ENCODE measurements at places on chromosomes 4 and X. TPM values are rescaled to one million over a fixed set of nuclear protein-coding genes. Genes with fewer than 3 reads are reported as not detected.

The ZNF827 gene
- total RNA-seq: 221 TPM

GRCh38 chr4:74794382-74795010 is at the start of gene BTC:
Gene BTC, minus strand, starts transcription at chr4:74794523. Its CDS starts 198 bp downstream, at chr4:74794325.
- peak within 1 kb of the TSS; percentile 50 for H3K4me3 ChIP-seq
- no peaks in the 10 kb centered on the region for H3K27me3 ChIP-seq
- H3K27ac ChIP-seq: peak within 1 kb of the TSS; percentile 88
- DNase-seq: peak; percentile 52
- no peaks in the 10 kb centered on the region for H3K36me3 ChIP-seq

DNA sequence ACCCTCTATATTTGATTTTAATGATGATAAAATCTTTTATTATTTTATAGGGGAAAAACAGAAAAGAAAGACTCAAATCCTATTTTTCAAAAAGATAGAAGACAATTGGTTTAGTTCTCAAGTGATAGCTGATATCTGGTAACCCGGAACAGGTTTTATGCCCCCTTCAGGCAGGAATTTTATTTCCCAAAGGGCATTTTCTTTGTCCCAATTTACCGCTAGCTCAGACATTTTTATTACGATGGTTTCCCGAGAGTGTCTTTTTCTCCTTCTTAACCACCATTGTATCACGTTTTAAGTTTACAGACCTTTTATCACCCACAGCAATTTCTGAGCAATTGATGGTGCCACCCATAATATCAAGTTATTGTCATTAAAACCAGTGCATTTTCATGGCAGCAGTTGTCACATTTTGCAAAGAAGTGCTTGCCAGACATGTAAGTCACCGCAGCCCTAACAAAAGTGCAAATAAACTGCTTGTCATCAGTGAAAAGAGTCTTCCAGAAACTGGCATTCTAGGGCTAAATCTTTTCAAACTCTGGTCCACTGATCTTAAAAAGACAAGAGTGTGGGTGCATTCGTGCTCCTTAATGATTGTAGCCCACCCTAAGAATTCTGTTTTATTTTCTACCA is 204.8 kb upstream of the VCX start:
- H3K4me3 ChIP-seq: no peak overlapping the region
- H3K27me3 ChIP-seq: no peaks in the 10 kb centered on the region
- H3K4me1 ChIP-seq: no peaks in the 10 kb centered on the region
- no peak overlapping the region for H3K27ac ChIP-seq

DNA sequence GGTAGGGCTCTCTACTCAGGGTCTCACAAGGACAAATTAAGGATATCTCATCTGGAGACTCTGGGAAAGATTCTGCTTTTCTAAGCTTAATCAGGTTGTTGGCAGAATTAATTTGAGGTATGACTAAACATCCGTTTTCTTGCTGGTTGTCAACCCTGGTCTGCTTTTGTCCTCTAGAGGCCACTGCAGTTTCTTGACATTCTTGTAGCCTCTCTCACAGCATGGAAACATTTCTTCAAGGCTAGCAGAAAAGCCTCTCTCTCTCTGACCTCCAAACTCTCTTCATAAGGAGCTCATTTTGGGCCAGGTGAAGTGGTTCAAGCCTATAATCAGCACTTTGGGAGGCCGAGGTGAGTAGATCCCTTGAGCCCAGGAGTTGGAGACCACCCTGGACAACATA is 749.5 kb upstream of the PCDH7 start:
- no peaks in the 10 kb centered on the region for H3K36me3 ChIP-seq
- no peak overlapping the region for H3K4me3 ChIP-seq
- no peak for DNase-seq
- no peak overlapping the region for H3K27ac ChIP-seq
- no peaks in the 10 kb centered on the region for H3K4me1 ChIP-seq

The RNF175 gene
- 1.9 TPM for total RNA-seq

The TACR3 gene
- not detected for total RNA-seq

The AWAT2 gene
- not detected for total RNA-seq

- H3K36me3 ChIP-seq: no peaks in the 10 kb centered on the region
- no peak for DNase-seq
- no peaks in the 10 kb centered on the region for H3K27me3 ChIP-seq
- no peaks in the 10 kb centered on the region for H3K4me1 ChIP-seq
- no peak overlapping the region for H3K27ac ChIP-seq
- H3K4me3 ChIP-seq: no peak overlapping the region
Measured at GRCh38 chrX:18297251-18297650, 57.2 kb downstream of the SCML2 start.

The ASB11 gene
- total RNA-seq: 0.46 TPM

The PNCK gene
- total RNA-seq: 50.6 TPM

The NALF2 gene
- 2.2 TPM for total RNA-seq

The FSTL5 gene
- 0.45 TPM for total RNA-seq

The SPANXC gene
- not detected for total RNA-seq

DNA sequence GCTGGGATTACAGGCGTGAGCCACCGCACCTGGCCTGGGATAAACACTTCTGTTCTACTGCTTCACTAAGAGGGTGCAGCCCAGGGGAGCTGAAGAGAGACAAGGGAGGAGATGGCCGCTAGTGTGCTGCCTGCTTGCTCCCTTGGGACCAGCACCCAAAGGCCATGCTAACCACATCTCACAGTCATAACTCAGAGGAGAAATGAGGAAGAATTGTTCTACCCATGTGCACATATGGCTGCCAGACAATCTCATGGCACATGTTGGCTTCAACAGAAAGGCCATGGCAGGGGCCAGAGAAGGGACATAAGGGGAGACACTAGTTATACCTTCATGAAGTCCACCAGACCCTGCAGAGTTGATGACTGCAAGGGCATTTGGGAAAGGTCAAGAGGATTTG is 22.4 kb downstream of the CLDN22 start:
- H3K36me3 ChIP-seq: no peaks in the 10 kb centered on the region
- H3K27ac ChIP-seq: no peak overlapping the region
- no peaks in the 10 kb centered on the region for H3K27me3 ChIP-seq

GRCh38 chr4:1291091-1291490 is 1.4 kb downstream of the MAEA start:
- no peaks in the 10 kb centered on the region for H3K27me3 ChIP-seq
- H3K4me1 ChIP-seq: peaks cover 7% of the 10 kb centered on the region
- peak overlapping the region; percentile 92 for H3K4me3 ChIP-seq
- DNase-seq: no peak

The RPA4 gene
- 0.82 TPM for total RNA-seq

DNA sequence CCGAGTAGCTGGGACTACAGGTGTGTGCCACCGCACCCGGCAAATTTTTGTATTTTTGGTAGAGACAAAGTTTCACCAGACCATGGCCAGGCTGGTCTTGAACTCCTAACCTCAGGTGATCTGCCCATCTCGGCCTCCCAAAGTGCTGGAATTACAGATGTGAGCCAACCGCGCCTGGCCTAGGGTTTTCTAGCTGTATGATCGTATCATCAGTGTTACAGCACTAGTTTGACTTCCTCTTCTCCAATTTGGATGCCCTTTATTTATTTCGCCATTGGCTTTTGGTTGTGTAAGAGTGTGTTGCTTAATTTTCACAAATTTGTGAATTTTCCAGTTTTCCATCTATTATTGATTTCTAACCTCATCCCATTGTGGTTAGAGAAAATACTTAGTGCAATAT is 5.2 kb downstream of the TKTL1 start:
- H3K27ac ChIP-seq: no peak overlapping the region
- no peak overlapping the region for H3K4me3 ChIP-seq
- no peaks in the 10 kb centered on the region for H3K27me3 ChIP-seq

GRCh38 chrX:10514891-10515290 is 105.5 kb downstream of the MID1 start:
- H3K4me3 ChIP-seq: no peak overlapping the region
- H3K27me3 ChIP-seq: no peaks in the 10 kb centered on the region
- DNase-seq: no peak
- no peak overlapping the region for H3K27ac ChIP-seq

- H3K27ac ChIP-seq: no peak overlapping the region
- H3K4me3 ChIP-seq: no peak overlapping the region
- no peaks in the 10 kb centered on the region for H3K27me3 ChIP-seq
- DNase-seq: no peak
- H3K4me1 ChIP-seq: no peaks in the 10 kb centered on the region
- no peaks in the 10 kb centered on the region for H3K36me3 ChIP-seq
Measured at GRCh38 chr4:179112441-179113170, 1670.4 kb upstream of the AGA start.

DNA sequence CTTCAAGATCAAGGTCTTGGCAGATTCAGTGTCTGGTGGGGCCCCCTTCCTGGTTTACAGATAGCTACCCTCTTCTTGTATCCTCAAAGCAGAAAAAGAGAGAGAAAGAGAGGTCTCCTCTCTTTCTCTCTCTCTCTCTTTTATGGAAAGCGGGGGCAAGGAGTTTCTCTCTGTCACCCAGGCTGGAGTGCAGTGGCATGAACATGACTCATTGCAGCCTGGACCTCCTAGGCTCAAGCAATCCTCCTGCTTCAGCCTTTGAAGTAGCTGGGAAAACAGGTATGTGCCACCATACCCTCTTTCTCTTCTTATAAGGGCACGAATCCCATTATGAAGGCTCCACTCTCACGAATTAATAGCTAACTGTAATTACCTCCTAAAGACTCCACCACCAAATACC is 20.2 kb downstream of the RAB9B start:
- no peak overlapping the region for H3K4me3 ChIP-seq
- H3K36me3 ChIP-seq: no peaks in the 10 kb centered on the region
- H3K27me3 ChIP-seq: no peaks in the 10 kb centered on the region
- no peak overlapping the region for H3K27ac ChIP-seq
- H3K4me1 ChIP-seq: no peaks in the 10 kb centered on the region
- DNase-seq: no peak

GRCh38 chr4:23412701-23413100 is 477.1 kb downstream of the PPARGC1A start:
- H3K4me1 ChIP-seq: no peaks in the 10 kb centered on the region
- no peaks in the 10 kb centered on the region for H3K27me3 ChIP-seq
- no peaks in the 10 kb centered on the region for H3K36me3 ChIP-seq

- H3K27me3 ChIP-seq: no peaks in the 10 kb centered on the region
- H3K36me3 ChIP-seq: no peaks in the 10 kb centered on the region
- no peak overlapping the region for H3K4me3 ChIP-seq
- no peaks in the 10 kb centered on the region for H3K4me1 ChIP-seq
- H3K27ac ChIP-seq: no peak overlapping the region
- DNase-seq: no peak
Measured at GRCh38 chr4:188145601-188146000, 6.4 kb downstream of the TRIML1 start.

DNA sequence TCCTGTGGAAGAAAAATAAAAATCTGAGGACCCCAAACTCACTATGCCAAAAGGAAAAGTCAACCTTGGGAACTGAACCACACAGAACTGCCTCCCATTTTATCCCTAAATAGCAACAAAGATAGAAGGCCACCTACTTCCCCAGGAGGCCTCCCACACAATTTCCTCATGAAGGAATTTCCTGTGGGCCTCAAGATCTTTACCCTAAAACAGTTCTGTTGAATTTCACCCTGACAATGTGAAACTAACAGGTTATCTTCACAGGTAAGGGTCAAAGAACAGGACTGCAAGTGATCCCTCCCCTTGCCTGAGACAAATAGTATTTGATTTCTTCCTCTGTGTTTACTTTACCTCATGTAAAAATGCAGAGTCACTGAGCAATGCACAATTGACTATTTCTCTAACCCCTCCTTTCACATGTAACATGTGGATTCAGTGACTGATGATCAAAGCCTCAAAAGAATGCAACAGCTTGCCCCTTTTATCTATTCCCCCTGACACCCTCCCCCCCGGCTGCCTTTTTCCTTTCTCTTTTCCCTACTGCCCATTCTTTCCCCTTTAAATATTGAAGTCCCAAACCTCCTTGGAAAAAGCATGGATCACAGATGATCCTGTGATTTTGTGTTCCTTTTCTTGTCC is 33.3 kb downstream of the MEPE start:
- no peak for DNase-seq
- H3K27me3 ChIP-seq: no peaks in the 10 kb centered on the region
- no peaks in the 10 kb centered on the region for H3K36me3 ChIP-seq
- H3K27ac ChIP-seq: no peak overlapping the region
- no peaks in the 10 kb centered on the region for H3K4me1 ChIP-seq

GRCh38 chr4:39636531-39637184 is 2.0 kb downstream of the SMIM14 start:
- no peaks in the 10 kb centered on the region for H3K36me3 ChIP-seq
- H3K27me3 ChIP-seq: no peaks in the 10 kb centered on the region
- peaks cover 12% of the 10 kb centered on the region for H3K4me1 ChIP-seq
- no peak for DNase-seq

- H3K27ac ChIP-seq: no peak overlapping the region
- H3K4me3 ChIP-seq: no peak overlapping the region
- no peaks in the 10 kb centered on the region for H3K4me1 ChIP-seq
- no peaks in the 10 kb centered on the region for H3K36me3 ChIP-seq
Measured at GRCh38 chrX:119190831-119191230, 45.3 kb upstream of the PGRMC1 start.

- H3K27me3 ChIP-seq: no peaks in the 10 kb centered on the region
- no peaks in the 10 kb centered on the region for H3K36me3 ChIP-seq
- H3K27ac ChIP-seq: no peak overlapping the region
- H3K4me1 ChIP-seq: no peaks in the 10 kb centered on the region
Measured at GRCh38 chrX:103913356-103914020, 48.9 kb upstream of the TMSB15B start.

The POU3F4 gene
- total RNA-seq: not detected

GRCh38 chr4:73776321-73776729 is 36.0 kb downstream of the CXCL8 start:
- no peaks in the 10 kb centered on the region for H3K27me3 ChIP-seq
- H3K4me1 ChIP-seq: no peaks in the 10 kb centered on the region
- no peak overlapping the region for H3K4me3 ChIP-seq
- DNase-seq: peak; percentile 32
- H3K36me3 ChIP-seq: no peaks in the 10 kb centered on the region

GRCh38 chr4:71163317-71163716 is 169.9 kb downstream of the DCK start:
- no peak overlapping the region for H3K27ac ChIP-seq
- no peak for DNase-seq
- no peaks in the 10 kb centered on the region for H3K27me3 ChIP-seq
- no peaks in the 10 kb centered on the region for H3K4me1 ChIP-seq

DNA sequence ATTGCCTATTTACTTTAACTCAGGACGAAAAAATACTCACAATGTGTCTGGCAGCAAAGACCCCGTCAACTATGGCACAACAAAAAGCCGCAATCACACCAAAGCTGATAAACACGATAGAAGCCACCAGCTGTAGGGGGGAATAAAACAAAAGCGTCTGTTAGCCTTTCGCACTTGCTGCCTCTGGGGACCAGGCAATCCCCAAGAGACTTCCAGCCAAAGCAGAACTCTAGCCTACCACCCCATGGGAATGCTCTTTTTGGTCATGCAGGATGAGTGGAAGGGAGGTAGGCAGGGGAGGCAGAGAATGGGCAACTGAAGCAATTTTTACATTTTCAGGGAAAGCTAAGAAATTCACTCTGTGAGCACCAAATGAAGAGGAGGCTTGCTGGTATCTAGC is 20.1 kb downstream of the TMEM255A start:
- no peak overlapping the region for H3K4me3 ChIP-seq
- no peaks in the 10 kb centered on the region for H3K4me1 ChIP-seq
- H3K27ac ChIP-seq: no peak overlapping the region
- H3K27me3 ChIP-seq: no peaks in the 10 kb centered on the region
- DNase-seq: no peak

- H3K36me3 ChIP-seq: no peaks in the 10 kb centered on the region
- no peak for DNase-seq
Measured at GRCh38 chr4:68490826-68491457, 43.7 kb downstream of the TMPRSS11E start.
